ENCODE measurements at places on chromosomes 1 and 21. TPM values are rescaled to one million over a fixed set of nuclear protein-coding genes. Genes with fewer than 3 reads are reported as not detected.

DNA sequence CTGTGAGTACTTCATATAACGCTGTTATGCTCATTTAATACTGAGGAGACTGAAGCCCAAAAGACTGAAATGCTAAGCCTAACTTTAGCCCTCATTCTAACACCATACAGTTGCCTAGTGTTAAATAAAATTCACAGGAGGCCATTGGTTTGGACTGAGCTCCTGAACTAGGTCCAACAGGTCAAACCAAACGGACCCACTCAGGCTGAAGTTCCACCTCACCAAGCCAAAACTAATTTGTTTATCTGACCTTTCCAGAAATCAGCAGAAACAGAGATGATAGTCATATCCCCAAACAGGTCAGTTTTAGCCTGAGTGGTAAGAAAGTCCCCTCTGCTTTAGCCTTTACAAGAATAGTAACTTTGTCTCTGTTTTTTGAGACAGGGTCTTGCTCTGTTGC, 311.3 kb upstream of the ZP4 start:
- DNase-seq: no peak

GRCh38 chr1:46772571-46772970, 26.3 kb upstream of the CYP4B1 start:
- DNase-seq: no peak

RORC gene
- not detected for total RNA-seq

SLX9 gene
- total RNA-seq: 20.4 TPM

- no peak for DNase-seq
Observed at GRCh38 chr1:223110952-223111351, 32.1 kb downstream of the TLR5 start.

KRTAP19-1 gene
- not detected for total RNA-seq

DNA sequence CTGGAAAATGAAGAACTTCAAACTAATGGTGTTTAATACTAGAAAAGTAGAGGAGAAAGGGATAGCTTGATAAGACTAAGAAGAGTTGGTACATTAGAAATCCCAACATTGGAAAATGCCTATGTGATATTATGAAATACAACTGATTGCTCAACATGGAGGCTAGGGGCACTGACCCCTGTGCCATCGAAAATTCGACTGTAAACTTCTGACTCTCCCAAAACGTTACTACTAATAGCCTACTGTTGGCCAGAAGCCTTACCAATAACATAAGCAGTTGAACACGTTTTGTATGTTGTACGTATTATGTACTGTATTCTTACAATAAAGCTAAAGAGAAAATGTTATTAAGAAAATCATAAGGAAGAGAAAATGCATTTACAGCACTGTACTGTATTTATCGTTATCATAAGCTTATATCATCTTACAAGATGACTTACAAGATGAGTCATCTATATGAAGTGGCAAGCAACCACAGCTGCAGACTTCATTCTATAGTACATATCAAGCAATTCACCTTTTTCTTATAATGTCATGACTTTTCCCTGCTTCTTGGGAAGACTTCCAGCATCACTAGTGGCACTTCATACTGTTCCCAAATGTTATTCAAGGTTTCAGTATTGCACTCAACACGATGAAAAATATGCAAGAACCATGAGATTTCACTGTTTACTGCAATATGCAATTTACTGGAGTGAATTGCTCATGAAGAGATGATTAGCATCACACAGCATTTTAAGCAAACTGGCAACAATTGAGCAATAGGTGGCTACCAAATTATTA, 12.9 kb upstream of the CTSK start:
- DNase-seq: no peak

PADI3 gene
- total RNA-seq: not detected

GRCh38 chr1:26289158-26290059, 9.5 kb downstream of the SH3BGRL3 start:
- no peak for DNase-seq
